Upper lobe of left lung (tissue), 6 donors: ENCODE measurements at places on chromosomes 5 and 9. TPM values are rescaled to one million over a fixed set of nuclear protein-coding genes. Genes with fewer than 3 reads are reported as not detected.

- DNase-seq, result no peak
These were observed 91.5 kb downstream of the APBA1 start for GRCh38 chr9:69580582-69581214.

DNA sequence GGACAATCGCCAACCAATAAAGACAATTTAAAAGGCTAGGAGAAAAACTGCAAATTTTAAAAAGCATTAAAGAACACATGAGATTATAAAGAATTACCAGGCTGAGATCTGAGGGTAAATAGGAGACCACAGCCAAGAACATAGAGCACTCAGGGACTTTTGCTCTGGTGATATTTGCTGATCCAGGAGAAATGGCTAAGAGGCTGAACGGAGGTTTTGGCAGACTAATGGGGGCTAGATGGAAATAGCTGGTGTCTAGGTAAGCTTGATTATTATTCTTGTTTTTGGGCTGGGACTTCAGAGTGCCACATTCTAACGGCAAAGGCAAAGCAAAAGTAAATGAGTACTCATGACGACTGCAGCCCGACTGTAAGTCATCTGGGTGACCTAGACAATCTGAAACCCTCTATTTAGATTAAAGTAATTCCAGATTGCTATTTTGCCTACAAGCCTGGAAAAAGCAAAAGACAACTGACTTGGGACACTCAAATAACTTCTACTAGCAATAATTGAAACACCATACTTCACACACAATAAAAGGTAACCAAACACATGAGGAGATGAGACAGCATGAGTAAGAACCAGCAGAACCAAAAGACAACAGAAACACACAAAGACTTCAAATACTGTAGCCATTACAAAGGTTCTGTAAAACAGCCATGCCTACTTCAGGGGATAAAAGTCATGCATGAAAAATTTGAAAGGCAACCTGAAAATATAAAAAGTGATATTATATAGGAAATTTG lies 68.8 kb downstream of the JAKMIP2 start:
- no peak for DNase-seq

The SPARC gene
- 1,553 TPM for total RNA-seq

The ATG12 gene
- 34.6 TPM for total RNA-seq

The CDKN2B-AS1 gene
- total RNA-seq, result 1.7 TPM

The PCDHA6 gene
- total RNA-seq, result 0.66 TPM

The CYSTM1 gene
- total RNA-seq, result 93.3 TPM

The SLC9A3 gene
- total RNA-seq, result 2.1 TPM
